ENCODE measurements at places on chromosomes 6 and 20.

DNA sequence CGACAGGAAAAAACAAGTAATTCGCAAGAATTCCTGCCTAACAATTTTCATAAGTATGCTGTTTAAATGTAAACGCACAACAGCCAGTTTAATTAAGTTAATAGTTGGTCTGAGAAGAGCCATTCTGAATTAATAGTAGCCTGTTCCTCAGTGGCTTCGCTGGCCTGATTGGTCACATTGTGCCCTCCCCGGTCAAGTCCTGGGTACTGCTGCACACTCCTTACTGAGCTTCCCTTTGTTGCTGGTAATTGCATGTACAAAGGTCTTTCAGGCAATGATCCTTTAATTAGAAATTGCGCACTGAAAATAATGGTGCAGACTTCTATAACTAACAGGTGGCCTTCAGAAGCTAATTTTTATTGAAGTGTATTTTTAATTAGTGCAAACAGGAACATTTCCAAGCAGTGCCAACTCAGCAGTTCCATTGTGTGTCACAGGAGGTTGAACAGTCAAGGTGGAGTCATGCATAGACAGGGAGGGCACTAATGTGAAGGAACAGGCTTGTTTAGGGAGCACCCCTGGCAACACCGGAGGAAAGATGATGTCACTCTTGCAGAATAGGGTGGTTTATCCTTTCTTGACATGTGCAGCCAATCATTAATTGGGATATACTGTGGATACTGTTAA is 92.6 kb upstream of the SLC22A23 start:
- no peak for DNase-seq

GRCh38 chr20:57653546-57653900 is 33.3 kb upstream of the ZBP1 start:
- DNase-seq: no peak

DNA sequence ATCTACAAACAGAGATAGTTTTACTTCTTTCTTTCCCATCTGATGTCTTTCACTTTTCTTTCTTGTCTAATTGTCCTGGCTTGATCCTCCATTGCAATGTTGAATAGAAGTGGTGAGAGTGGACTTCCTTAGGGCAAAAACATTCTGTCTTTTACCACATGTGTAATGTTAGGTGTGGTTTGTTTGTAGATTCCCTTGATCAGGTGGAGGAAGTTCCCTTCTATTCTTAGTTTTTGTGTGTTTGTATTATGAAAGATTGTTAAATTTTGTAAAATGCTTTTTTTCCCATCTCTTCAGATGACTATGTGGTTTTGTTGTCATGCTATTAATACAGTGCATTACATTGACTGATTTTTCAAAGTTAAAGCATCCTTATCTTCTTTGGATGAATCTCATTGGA is 41.6 kb upstream of the DUSP22 start:
- DNase-seq: no peak

- DNase-seq: peak; percentile 18
Observed at GRCh38 chr20:16434062-16434664, 139.1 kb downstream of the KIF16B start.

GRCh38 chr20:52103335-52103912 is 88.2 kb downstream of the ZFP64 start:
- peak; percentile 20 for DNase-seq

- DNase-seq: no peak
Observed at GRCh38 chr6:149273318-149273717, 44.2 kb upstream of the TAB2 start.

DNA sequence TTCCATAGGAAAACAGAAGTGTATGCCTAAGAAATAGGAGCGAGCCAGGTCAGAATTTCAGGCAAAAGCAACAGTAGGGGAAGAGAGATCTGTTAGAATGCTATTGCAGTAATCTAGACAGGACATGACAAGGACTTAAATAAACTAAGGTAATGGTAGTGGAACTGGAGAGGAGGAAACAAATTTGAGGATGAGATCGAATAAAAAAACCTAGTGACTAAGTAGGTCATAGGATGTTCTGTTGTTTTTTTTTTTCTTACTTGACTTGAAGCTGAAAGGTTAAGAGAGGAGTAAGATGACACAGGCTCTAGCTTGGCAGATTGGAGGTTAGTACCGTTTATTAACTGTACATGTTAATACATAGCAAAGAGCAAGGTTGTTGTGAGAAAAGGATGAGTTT is 28.6 kb downstream of the ORC3 start:
- peak; percentile 8 for DNase-seq

DNA sequence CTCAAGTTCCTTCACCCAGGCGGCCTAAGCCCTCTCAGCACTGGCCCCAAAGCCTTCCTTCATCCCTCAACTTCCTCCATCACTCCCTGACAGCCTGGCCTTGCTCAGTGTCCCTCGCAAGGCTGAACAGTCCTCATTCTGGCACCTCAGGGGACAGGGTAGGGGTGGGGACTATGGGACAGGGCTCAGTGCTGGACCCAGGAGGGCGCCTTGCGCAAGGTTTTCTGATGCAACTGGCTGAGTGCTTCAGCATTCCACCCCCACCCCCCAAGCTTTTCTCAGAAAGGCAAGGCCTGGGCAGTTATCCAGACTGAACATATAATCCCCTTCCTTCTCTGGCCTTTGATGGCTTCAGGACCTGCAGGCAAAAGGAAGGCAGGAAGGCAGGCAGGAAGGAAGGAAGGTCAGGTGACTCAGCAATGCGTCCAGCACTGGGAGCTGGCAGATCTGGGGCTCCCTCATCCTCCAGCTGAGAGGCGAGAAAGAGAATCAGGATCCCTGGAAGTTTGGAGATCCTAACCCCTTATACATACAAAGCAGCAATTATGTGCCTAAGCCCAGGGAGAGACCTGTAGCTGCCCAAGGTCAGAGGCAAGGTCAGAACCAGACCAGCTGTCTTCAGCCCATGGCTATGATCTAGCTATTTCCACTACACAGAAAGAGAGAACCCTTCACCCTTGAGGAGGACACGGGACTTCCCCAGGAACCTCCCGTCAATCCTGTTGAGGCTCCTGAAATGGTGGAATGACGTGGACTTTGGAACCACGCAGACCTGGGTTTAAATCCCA is 8.6 kb upstream of the TRIB3 start:
- DNase-seq: peak; percentile 88

GRCh38 chr6:90938122-90938521 is 351.2 kb upstream of the MAP3K7 start:
- DNase-seq: no peak

- DNase-seq: no peak
Observed at GRCh38 chr6:140192018-140192417, 817.6 kb upstream of the CITED2 start.

DNA sequence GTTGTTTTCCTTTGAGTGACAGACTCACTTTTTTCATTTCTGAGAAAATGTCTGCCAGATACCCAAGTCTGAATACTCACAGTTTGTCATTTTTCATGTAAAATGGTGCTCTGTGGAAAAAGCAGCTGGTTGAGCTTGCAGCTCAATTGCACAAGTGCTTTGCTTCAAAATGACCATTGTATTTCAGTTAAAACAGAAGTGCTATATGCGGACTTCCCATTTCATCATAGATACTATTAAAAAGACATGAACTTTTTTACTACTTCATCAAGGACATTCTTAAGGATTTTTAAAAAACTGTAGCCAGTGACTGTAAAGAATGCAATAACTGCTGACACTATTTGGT is 61.5 kb downstream of the KCNS1 start:
- DNase-seq: no peak

DNA sequence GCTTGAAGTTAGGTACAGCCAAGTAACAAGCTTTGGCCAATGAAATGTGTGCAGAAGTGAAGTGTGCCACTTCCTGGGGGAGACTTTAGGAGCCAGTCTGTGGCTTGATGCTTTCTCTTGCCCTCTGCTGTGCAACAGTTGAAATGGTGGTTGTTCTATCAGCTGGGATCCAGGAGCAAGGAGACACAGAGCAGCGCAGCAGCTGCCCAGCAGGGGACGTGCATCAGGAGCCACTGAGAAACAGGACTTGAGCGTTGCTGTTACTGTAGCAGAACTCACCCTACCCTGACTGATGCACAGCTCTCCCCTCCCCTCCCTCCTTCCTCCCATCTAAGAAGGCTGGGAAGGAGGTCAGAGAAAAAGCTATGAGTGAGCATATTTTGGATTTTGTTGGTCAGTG is 18.9 kb upstream of the CCN5 start:
- no peak for DNase-seq

DNA sequence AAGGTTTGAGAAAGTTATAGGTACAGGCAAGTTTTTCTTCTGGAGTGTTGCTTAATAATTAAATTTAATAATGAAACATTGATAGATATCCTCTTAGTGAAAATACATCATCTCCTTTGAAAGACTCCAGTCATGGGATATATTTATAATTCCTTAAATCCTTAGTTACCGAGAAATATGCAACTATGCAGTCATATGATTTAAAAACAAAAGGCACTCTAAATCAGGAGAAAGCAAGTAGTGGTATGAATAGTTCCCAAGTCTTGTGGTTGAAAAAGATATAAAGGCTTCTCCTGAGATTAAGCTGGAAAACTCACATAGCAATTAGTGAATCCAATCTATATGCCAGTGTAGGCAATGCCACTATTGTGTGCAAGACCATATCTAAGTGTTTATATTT is 475.4 kb downstream of the EYS start:
- DNase-seq: no peak

GRCh38 chr20:3864518-3864917 is 17.9 kb downstream of the MAVS start:
- no peak for DNase-seq

GRCh38 chr6:5442319-5442718 is 181.0 kb downstream of the FARS2 start:
- peak; percentile 40 for DNase-seq

GRCh38 chr6:88359530-88360202 is 193.5 kb upstream of the CNR1 start:
- no peak for DNase-seq

GRCh38 chr6:148758492-148758891 is 11.7 kb downstream of the UST start:
- no peak for DNase-seq

Measured in IMR-90 (cell line).